Activated CD8-positive, alpha-beta T cell treated with anti-CD3 and anti-CD28 coated beads for 36 hours (primary cell): ENCODE measurements at places on chromosomes 13 and 19.
A peak's percentile ranks its signal among the peaks of the same experiment; 100 is the strongest.

- no peak overlapping the region for H3K4me3 ChIP-seq
- peaks cover 5% of the 10 kb centered on the region for H3K36me3 ChIP-seq
- H3K27me3 ChIP-seq, result no peaks in the 10 kb centered on the region
- no peaks in the 10 kb centered on the region for H3K4me1 ChIP-seq
These were observed 7.3 kb downstream of the FGF22 start for GRCh38 chr19:646779-647565.

DNA sequence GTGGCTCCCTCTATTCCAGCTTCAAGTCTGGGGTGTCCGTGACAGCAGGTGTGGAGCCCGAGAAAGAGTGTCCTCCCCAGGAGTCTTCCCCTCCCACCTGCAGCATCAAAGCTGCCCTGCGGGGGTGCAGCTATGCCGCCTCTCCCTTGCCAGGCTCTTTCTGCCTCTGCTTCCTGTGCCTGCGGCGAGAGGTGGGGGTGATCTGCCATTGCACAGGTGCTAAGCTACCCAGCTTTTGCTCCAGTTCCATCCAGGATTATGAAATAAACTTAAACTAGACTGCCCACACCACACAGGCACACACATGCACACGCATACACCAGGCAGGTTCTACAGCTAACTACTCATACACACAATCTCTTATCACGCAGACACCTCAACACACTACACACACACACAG is 104.7 kb upstream of the CLDN10 start:
- H3K4me3 ChIP-seq, result no peak overlapping the region
- no peak for DNase-seq
- H3K4me1 ChIP-seq, result peaks cover 4% of the 10 kb centered on the region
- no peaks in the 10 kb centered on the region for H3K36me3 ChIP-seq
- H3K27ac ChIP-seq, result no peak overlapping the region
- peaks cover 13% of the 10 kb centered on the region for H3K27me3 ChIP-seq

GRCh38 chr13:93216122-93216521 is 10.5 kb upstream of the GPC6 start:
- H3K36me3 ChIP-seq, result no peaks in the 10 kb centered on the region
- no peaks in the 10 kb centered on the region for H3K4me1 ChIP-seq
- no peaks in the 10 kb centered on the region for H3K27me3 ChIP-seq
- H3K27ac ChIP-seq, result no peak overlapping the region
- no peak overlapping the region for H3K4me3 ChIP-seq
- no peak for DNase-seq

DNA sequence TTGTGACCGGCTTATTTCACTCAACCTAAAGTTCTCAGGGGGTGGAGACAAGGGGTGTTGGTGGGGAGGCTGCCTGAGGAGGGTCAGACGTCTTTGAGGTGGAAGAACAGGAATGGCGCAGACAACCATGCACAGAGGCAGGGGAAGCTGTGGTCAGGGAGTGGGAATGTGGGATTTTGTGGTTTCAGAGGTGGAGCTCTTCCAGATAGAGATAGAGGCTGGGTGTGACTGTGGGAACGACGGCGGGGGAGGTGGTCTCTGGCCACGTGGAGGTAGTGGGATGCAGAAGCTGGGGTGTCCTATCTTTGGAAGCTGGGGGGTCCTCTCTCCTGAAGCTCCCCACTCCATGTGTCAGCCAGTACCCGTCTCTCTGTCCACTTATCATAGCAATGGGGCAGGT is 7.8 kb upstream of the KLK14 start:
- H3K27ac ChIP-seq, result no peak overlapping the region
- H3K36me3 ChIP-seq, result no peaks in the 10 kb centered on the region

DNA sequence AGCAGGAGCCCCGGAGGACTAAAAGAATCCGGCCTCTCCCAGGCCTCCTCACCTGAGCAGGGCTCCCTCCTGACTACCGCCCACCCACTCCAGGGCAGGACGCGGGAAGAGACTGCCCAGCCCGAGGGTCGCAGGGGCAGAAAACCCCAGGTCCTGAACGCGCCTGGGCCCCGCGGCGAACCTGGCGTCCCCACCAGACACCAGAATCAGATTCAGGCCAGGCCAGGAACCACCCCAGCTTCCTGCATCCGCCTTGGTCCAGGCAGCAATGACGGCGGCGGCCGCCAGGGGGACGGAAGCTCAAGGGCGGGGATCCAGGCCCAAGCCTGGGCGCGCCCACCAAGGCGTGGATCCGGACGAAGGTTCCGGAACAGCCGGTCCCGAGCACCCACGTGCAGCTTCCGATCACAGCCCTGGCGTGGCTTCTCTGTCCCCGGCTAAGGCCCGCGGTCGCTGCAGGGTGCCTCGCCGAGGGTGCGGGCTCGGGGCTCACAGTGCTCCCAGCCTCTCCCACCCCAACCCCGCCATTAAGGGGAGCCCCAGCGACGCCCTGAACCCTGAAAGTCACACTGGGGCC is 3.6 kb downstream of the LGALS7 start:
- H3K4me3 ChIP-seq, result peak overlapping the region; percentile 32
- no peaks in the 10 kb centered on the region for H3K36me3 ChIP-seq
- H3K27me3 ChIP-seq, result no peaks in the 10 kb centered on the region
- peak; percentile 90 for DNase-seq
- H3K4me1 ChIP-seq, result peaks cover 5% of the 10 kb centered on the region
- no peak overlapping the region for H3K27ac ChIP-seq

DNA sequence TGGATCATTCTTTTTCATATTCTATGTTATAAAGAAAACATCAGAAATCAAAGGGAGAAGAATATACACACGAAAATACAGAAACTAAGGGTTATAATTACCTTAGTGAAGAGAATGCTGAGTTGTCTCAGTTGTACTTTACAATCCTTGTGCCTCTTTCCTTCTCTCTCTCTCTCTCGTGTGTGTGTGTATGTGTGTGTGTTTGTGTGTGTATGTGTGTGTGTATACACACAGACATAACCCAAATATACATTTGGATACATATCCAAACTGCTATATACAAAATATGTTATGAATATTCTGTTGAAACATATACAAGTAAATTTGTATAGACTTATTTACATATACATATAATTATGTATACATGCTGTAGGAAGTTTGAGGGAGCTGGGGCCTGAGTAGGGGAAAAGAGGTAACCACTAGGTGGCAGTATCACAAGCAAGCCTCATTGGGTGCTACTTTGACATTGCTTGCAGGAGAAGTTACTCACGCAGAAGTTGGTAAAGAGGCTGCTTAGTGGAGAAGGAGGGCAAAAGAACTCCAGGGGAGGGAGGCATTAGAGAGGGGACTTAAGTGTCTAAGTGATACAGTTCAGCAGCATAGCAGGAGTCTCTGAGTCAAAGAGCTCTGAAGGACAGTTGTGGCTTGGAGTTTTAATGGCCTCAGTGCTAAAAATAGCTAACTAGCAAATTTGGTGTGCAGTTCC is 465.1 kb upstream of the PCDH20 start:
- DNase-seq, result peak; percentile 2
- no peak overlapping the region for H3K4me3 ChIP-seq
- no peak overlapping the region for H3K27ac ChIP-seq
- H3K36me3 ChIP-seq, result no peaks in the 10 kb centered on the region

GRCh38 chr19:42693760-42694350 is 46.4 kb downstream of the PSG3 start:
- no peak overlapping the region for H3K4me3 ChIP-seq
- H3K27ac ChIP-seq, result no peak overlapping the region
- no peaks in the 10 kb centered on the region for H3K4me1 ChIP-seq
- H3K27me3 ChIP-seq, result peaks cover 32% of the 10 kb centered on the region

DNA sequence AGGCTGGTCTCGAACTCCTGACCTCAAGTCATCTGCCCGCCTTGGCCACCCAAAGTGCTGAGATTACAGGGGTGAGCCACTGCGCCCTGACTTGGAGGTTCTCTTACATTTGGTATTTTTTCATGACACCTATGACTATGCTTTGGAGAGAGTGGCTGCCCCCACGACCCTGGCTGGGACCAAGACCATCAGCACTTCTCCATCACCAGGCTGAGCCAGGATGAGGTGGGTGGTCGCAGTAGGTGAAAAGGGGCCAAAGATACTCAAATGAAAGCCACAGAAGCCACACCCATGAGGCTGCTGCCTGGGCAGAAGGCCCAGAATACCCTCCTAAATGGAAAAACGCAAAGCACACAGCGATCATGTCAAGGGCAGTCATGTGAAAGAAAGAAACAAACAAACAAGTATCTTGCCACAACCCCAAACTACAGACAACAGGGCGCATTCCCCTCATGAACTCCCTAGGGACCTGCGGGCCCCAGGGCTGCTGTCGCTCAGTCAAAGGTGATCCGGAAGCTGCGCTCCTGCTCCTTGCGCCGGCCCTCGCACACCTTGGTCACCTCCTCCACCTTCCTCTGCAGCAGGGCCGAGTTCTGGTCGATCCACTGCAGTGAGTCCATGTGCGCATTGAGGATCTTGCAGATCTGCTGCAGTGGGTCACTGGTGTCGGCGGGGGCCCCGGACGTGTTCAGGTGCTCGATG is 11.2 kb upstream of the IL4I1 start:
- peak; percentile 61 for DNase-seq
- peak overlapping the region; percentile 78 for H3K27ac ChIP-seq
- H3K27me3 ChIP-seq, result no peaks in the 10 kb centered on the region
- H3K36me3 ChIP-seq, result peaks cover 55% of the 10 kb centered on the region
- no peak overlapping the region for H3K4me3 ChIP-seq

GRCh38 chr13:107124129-107124718 is 556.3 kb upstream of the ARGLU1 start:
- H3K27ac ChIP-seq, result no peak overlapping the region
- no peak overlapping the region for H3K4me3 ChIP-seq
- H3K4me1 ChIP-seq, result no peaks in the 10 kb centered on the region
- no peaks in the 10 kb centered on the region for H3K36me3 ChIP-seq
- DNase-seq, result no peak
- no peaks in the 10 kb centered on the region for H3K27me3 ChIP-seq

DNA sequence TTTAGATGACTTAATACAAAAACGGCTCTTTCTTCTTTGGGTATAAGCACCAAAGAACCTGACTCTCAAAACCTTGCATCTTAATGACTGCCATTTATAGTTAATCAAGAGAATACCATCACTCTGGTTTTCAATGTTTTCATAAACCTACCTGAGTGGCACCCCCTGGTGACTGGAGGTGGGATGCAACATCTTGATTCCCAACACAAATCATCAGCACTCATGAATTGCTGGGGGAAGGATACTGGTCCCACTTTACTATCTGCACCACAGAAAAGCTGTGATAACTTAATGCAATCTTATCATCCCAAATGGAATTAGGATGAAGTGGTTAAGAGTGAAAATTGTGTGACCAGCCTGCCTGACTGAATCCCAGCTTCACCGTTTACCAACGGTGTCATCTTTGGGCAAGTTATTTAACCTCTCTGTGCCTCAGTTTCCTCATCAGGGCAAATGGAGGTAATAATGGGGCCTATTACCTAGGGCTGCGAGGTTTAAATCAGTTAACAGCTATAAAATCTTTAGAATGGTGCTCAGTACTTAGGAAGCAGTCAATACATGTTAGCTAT is 366.4 kb downstream of the KLF12 start:
- H3K36me3 ChIP-seq, result peaks cover 30% of the 10 kb centered on the region
- no peak overlapping the region for H3K4me3 ChIP-seq
- H3K27me3 ChIP-seq, result no peaks in the 10 kb centered on the region
- peaks cover 60% of the 10 kb centered on the region for H3K4me1 ChIP-seq
- peak overlapping the region; percentile 97 for H3K27ac ChIP-seq

DNA sequence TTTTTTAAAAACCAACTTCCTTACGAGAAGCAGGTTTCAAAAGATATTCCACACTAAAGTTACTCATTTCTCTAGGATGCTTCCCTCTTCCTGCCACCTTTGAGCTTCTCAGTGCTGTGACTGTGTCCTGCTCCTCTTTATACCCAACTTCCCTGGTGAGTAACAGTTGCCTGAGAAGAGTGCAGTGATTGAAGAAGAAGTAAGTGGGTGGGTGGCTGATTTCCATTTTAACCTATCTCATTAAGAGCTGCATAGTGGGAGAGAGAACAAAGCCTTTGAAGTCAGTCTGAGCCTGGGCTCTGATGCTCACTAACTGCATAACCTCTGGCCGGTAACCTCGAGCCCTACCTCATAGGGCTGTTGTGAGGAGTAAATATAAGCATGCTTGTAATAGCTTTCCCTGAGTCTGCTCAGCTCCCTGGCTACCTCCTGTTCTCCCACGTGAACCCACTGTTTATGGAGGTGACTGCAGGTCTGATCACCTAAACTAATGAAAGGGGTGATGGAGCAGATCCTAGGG is 977.3 kb downstream of the UQCRFS1 start:
- no peak overlapping the region for H3K27ac ChIP-seq
- H3K36me3 ChIP-seq, result no peaks in the 10 kb centered on the region
- no peaks in the 10 kb centered on the region for H3K4me1 ChIP-seq
- no peaks in the 10 kb centered on the region for H3K27me3 ChIP-seq
